ENCODE measurements at places on chromosomes 12 and 14.

- no peak for DNase-seq
Measured at GRCh38 chr14:106843951-106844483, 1317.6 kb downstream of the TMEM121 start.

DNA sequence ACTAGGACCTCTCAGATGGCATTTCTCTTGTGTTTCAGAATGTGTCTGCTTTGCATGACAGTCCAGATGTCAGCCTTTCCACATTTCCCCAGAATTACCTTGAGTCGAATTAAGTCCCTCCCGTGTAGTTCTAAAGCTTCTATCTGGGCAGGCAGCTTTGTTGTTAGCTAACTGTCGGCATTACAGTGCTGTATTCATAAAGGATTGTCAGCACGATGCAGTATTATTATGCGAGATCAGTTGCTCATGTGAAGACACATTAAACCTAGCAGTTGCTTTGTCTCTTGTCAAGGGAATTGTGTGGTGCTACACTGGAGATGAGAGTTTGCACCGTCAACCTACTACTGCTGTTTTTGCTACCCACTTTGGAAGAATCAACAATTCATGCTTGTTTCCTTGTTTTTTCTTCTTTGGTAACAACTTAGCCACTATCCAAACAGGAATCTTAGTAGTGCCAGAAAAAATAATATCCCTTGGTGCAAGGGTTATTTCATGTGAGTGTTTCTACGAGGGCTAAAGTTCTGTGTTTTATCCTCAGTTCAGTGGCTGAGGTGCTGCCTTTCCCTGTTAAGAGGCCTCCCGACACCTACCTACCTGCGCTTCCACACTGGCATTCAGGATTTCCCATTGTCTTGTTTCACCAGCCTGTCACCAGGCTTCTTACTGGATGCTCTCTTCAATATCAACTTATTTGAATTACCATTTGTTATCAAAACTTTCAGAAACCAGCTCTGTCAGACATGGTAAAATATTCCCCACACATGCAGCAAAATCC, 297.9 kb upstream of the G2E3 start:
- no peak for DNase-seq

- no peak for DNase-seq
Measured at GRCh38 chr14:31286456-31287293, 79.1 kb upstream of the HECTD1 start.

DNA sequence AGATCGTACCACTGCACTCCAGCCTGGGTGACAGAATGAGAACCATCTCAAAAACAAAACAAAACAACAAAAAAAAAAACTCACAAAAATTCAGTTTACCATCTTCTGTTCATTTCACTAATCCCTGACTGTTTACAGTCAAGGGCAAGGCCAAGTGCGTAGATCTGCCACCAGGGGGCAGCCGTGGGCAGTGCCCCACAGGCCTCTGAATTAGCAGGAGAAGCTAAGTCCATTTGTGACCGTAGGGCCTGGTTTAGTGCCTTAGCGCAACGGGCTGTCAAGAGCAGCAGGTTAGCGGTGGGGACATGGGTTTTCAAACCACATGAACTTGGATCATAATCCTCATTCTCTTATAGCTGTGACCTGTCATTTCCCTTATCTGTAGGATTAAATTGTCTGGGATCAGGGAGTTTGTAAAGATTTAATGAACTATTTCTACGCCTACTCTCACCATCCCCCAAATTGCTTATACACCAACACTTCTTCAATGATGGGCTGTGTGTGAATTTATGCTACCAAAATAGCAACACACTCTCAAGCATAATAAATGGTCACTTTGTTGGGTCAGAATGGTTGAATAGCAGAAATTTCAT, 49.0 kb downstream of the KCTD10 start:
- DNase-seq: peak; percentile 37

DNA sequence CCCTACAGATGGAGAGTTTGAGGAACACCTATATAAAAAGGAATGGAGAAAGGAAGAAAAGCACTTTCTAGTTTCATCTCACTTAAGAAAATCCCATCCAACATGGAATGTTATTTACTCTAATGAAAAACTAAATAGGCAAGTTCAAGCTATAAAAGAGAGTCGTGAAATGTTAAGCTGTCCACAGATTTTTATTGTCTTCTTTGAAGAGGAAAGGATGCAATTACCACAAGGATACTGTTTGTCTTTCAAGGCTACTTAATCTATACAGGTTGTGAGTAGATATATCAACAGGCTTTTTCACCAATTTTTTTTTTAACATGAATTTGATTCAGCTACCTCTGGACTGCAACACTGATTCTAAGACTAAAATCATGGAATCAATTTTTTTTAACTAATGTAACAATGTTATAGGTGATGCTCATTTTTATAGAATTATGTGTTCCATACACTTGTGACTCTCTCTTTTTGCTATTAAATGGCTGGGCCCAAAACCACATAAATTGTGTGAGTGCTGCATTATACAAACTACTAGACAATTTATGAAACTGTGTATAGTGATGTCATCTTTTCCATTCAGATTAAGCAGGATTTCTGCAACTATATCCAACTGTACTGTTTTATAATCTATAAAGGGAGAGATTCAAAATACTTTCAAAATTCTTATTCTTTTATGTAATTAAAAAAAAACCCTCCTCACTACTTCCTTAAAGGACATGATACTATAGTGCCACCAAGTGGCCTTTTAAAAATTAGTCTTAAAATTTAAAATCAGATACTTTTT, 26.8 kb upstream of the BMAL2 start:
- no peak for DNase-seq

DNA sequence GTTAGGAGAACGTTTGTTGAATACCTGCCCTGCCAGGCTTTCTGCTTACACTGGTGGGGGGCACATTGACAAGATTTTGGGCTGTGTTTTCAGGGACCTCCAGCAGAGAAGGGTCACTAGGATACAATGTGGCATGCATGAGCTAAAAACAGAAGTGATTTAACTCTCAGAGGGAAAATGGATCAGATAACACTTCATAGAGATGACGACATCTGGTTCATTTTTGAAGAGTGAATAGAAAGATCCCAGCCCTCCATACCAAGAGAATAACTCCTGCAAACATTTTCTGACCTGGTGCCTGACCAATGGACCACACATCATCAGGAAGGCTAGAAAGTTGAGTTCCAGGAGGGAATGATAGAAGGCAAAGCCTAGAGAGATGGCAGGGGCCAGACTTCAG, 33.7 kb downstream of the CKB start:
- DNase-seq: no peak

- no peak for DNase-seq
Measured at GRCh38 chr14:104086210-104086660, 735 bp downstream of the ASPG start.

DNA sequence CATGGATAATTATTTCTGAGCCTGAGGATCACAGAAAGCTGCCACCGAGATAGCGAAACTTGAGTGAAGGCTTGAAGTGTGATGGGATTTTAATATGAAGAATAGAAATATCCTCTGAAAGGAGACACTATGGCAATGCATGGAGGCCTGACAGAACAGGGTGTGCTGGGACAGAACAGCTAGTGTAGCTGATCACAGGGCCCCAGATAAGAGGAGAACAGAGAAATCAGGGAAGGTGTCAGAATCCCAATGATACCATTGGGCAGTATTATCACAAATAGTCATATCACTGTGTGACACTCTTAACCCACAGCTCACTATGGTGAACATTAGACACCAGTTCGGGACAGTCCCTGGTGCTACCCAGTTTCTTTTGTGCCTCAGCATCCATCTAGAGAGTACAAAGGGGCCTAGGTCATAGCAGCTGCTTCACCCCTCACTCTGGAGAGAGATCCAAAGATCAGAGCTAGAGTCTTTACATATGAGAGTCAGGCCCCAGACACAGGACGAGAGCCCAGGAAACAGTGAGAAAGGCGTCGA, 506 bp upstream of the OR10P1 start:
- DNase-seq: no peak

DNA sequence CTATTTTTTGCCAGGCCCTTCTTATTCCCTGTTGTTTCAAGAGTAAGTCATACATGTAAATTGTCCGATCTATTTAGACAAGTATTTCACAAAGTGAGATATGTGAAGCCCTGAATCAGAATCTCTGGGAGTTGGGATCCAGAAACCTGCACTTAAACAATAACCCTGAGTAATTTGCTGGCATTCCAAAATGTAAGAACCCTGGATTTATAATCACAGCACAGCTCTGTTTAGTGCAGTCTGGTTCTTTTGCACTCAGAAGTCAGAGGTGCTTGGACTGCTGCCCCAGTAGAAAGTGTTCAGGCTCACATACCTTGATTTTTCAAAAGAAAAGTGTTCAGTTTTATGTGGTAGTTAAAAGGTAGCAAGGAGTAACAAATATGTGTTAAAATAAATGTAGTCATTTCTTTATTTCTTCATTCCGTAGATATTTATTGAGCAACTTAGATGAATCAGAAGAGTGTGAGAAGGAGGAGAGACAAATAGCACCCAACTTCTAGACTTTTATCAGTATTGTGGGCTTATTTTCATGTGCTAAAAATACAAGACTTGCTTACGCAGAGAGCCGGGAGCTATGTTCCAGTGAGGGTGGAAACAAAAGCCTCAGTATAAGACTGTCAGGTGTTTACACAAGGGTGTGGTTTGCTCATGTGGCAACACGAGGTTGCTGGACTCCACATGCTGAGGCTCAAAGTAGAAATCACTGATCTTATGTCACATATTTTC, 70.1 kb downstream of the SYNE2 start:
- DNase-seq: no peak

DNA sequence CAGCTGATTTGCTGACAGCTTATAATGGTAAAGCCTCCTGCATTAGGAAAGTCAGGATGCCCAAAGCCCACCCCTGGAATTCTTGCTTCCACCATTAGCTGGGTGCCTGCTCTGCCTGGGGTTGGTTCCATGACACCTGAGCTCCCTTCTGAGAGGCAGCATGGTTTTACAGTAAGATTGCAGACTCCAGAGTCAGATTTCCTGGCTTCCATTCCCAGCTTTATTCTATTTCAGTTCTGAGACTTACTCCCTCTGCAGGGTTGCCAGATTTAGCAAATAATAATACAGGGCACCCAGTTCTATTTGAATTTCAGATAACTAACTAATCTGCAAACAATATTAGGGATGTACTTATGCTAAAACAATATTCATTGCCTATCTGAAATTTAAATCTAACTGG, 12.2 kb downstream of the STAB2 start:
- no peak for DNase-seq

GRCh38 chr14:101333335-101334280, 227.7 kb upstream of the DIO3 start:
- DNase-seq: no peak

GRCh38 chr14:57879516-57879915, 13.6 kb upstream of the SLC35F4 start:
- no peak for DNase-seq

GRCh38 chr12:14920475-14921126, 17.7 kb downstream of the ERP27 start:
- no peak for DNase-seq

DNA sequence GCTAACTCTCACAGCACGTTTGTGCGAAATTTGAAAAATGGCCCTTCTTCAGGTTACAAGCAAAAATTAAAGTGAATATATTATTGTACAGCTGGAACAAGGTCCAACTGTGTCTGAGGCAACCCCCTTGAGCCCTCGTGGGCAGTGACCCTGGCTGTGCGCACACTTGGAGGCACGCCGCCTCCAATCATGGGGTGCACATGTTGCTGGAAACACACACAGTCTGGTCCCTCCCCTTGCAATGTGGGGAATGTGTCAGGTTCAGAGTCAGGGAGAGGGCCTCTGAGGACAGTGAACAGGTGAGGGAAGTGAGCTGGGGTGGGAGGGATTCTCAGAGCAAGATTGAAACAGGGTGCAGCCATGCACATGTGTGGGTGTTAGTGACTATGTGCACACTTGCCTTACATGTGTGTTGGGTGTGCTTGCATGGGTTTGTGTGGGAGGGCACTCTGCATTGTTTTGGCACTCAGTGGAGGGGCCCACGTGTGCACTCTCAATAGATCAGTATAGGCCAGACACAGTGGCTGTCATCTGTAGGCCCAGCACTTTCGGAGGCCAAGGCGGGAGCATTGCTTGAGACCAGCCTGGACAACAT, 9.6 kb downstream of the TSPAN9 start:
- no peak for DNase-seq

DNA sequence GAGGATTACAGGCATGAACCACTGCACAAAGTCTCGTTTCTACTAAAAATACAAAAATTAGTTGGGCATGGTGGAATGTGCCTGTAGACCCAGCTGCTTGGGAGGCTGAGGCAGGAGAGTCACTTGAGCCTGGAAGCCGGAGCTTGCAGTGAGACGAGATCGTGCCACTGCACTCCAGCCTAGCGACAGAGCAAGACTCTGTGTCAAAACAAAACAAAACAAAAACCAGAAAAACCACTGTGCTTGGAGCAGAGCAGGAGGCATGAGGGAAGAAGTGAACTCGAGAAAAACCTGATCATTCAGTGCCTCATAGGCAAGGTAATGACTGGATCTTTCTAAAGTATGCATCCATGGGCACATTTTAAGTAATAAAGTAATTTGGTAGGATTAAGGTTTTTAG, 487.8 kb downstream of the KCNH5 start:
- no peak for DNase-seq

DNA sequence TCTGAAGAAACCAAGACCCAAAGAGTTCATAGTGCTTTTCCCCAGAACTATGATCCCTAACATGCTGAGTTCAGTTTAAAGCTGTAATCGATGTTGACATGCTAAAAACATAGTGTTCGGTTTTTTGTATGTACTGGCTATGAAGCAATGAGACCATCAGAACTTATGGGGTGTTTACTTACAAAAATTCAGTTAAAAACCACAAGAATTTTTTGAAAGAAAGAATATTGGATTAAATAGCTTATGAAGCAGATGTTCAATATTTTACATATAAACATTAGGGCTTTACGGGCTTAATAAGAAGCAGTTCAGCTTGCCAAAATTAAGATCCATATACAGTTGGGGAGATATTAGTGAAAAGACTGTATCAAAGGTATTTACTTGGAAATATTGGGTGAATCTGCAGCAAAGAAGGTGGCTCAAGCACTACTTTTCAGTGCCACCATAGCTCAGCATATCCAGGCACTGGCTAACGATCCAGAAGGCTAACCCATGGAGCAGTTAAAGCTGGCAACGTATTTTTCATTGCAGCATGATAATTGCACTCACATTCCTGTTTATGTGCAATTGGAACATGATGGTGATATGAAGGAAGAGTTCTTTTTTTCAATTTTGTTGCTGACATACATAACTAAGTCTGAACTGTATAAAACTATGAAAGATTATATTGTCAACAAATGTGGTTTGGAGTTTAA, 125.9 kb downstream of the EFCAB11 start:
- DNase-seq: no peak

GRCh38 chr14:76320975-76321374, 55.0 kb upstream of the ESRRB start:
- no peak for DNase-seq

- no peak for DNase-seq
Measured at GRCh38 chr12:3456809-3457208, 34.2 kb upstream of the PRMT8 start.

GRCh38 chr12:69921831-69922230, 96.8 kb downstream of the MYRFL start:
- no peak for DNase-seq

GRCh38 chr12:120700886-120701285, 9.4 kb upstream of the UNC119B start:
- DNase-seq: no peak

- no peak for DNase-seq
Measured at GRCh38 chr14:63371033-63371432, 52.3 kb upstream of the GPHB5 start.

- no peak for DNase-seq
Measured at GRCh38 chr12:55614764-55615163, 21.9 kb upstream of the OR10P1 start.

All from right kidney (tissue), 9 donors.